ENCODE measurements at places on chromosomes 1 and 21.

DNA sequence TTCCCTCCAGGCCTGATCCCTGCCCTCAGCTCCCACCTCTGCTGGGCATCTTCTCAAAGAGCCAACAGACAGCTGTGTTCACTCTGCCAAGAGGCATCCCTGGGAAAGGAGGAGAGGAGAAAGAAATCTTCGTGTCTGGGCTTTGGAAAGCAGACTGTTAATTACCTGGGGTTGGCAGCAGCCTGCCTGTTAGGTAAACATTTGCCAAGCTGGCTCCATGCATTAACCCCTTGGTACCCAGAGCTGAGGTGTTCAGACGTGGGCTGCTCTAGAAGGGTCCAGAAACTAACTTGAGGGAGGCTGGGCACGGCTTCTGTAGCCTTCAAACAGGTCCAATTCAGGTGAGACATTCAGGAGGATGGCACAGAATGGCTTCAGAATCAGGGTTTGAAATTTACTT lies 8.7 kb upstream of the EXTL1 start:
- no peak for DNase-seq

DNA sequence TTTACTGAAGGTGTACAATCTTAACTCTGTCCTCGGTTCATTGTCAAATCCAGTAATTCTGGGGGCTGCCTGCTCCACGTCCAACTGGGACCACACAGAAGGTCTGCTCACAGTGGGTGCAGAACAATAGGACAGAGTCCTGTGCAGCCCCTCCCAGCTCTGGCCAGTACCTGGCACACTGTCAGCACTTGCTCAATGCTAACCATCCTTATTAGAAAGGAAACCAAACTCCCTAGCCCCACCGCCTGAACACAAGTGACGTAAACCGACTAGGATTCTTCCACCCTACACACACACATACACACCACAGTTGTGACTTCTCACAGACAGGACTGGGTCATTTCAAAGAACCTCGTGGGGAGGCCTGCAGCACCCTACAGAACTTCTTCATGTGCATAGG lies 5.2 kb downstream of the BCAR3 start:
- no peak for DNase-seq

DNA sequence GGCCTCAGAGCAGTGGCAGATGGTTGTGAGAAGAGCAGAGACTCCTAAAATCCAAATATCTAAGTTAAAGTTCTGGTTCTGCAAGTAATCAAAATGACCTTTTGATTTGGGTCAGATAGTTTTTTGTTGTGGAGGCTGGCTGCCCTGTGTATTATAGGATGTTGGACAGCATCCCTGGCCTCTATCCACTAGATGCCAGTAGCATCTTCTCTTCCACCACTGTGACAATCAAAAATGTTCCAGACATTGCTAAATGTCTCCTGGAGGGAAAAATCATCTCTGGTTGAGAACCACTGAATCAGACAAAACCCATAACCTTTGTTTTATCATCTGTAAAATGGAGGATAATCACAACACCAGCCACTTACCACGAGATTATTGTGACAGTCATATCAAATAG lies 5.9 kb upstream of the DPT start:
- DNase-seq: no peak

DNA sequence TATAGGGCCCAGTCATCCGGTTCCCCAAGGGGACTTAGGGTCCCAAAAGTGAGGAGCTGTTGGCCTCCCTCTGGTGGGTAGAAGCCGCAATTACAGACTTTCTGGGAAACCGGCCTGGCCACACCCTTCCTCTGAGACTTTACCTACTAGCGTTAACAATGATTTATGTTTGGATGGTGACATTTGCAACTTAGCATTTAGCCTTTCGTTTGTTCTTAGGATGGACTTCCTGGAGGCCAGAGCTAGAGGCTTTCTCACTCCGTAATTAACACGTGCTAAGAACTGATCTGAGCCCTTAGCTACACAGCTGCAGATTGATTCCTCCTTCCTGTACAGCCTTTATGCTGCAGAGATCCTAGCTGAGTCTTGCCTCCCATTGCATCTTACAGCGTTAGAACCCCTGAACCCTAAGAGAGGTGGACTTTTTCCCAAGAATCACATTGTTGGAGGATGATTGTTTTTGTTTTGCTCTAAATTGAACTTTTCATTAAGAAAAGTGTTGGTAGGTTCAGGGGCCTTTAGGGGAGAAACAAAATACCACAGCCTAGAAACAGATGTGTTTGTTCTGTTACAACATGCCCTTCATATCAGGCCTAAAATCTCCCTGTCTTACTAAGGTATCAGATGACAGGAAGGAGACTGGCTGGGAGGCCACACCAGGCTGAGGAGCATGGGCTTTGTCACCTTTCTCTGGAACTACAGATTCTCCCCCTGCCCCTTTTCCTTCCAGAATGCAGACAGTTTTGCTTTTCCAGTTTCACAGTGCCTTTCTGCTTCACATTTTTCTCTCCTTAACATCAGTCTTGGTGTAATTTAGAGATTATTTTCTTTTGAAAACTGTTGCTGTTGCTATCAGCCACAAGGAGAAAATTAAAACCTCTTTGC lies 1.9 kb downstream of the S100A11 start:
- peak; percentile 82 for DNase-seq

GRCh38 chr21:26057477-26058170 lies 112.9 kb downstream of the APP start:
- DNase-seq: no peak

DNA sequence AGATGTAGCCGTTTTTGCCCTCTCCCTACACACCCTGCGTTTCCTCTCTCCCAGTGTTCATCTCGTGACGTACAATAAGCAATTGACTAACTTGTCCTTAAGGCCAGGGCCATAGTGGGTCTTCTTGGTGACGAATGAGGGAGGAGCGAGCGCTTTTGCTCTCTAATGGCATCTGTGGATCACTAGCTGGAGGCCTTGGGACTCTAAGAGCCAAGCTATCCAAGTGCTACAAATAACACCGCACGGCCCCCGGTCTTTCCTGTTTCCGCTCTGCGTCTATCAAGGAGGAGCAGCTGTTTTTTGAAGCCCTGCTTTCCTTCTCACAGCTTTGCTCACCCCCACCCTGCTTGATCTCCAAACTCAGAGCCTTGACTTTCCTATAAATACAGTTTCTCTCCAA lies 25.2 kb downstream of the EVA1C start:
- DNase-seq: no peak

- DNase-seq: no peak
Measured at GRCh38 chr1:47031059-47031458, 7.6 kb downstream of the CYP4X1 start.

GRCh38 chr1:66288048-66288447 lies 245.9 kb upstream of the SGIP1 start:
- DNase-seq: peak; percentile 49

DNA sequence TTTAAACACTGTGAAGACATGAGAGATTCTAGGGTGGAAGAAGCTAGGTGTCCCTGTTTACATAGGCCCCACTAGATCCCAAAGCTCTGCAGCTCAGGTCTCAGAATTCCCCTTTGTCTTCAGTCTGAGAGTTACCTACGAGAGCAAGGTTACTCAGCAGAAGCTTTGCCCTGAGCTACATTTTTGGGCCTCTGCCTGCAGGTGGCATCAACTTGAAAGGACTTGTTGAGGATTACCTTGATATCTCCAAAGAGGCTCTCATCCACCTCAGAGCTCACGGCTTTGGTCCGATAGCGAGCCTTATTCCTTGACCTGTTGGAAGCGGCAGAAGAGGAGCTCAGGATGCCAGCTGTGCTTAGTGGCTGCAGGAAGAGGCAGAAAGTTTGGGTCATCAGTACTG lies 7.0 kb downstream of the CFAP45 start:
- DNase-seq: no peak

DNA sequence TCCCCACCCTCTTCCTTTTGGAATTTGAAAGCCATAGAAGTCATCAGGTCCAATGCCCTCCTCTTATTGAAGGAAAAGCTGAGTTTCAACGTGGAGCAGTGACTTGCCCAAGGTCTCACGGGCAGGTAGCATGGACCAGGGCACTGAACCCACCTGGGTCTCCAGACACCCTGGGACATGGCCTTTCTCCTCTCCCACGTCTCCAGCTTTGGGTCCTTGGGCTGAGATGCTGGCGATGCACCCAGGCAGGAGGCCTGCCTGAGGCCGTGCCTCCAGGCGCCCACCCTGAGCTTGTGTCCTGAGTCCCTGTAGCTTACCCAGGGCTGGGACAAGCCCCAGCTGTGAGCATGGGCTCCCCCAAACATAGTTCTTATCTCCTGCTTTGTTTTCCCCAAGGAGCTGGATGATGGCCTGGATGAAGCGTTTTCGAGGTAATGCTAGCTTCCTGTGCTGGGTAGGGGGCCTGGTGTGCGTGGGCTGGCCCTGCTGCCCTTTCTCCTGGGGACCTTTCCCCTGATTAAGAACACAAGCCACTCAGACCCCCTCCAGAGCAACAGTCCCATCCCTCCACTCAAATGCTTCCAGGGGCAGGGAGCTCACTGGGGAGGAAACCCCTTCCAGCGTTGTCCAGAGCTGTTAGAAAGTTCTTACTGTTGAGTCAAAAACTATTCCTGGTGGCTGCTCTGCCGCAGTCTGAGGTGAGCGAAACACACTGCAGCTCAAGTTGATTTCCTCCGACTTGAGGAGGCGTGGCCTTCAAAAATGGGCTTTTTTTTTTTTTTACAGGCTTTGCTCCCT lies 21.6 kb downstream of the LDLRAP1 start:
- peak; percentile 57 for DNase-seq

GRCh38 chr1:30088594-30088993 lies 634.8 kb downstream of the MATN1 start:
- no peak for DNase-seq

DNA sequence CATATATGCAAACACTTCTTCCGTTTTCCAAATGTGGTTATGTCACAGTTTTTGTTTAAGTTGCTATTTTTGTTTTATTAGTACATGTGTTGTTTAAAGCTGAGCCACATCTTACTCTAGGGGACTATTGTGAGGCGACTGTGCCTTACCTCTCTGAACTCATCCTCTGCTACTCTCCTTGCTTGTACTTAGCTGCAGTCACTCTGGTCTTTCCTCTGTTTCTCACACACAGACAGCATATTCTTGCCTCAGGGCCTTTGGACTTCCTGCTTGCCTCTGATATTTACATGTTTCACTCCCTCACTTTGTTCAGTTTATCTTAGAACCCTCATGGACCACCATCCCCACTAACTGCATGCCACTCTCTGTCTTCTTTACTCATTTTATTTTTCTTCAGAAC lies 101.1 kb downstream of the MACF1 start:
- DNase-seq: no peak

- DNase-seq: no peak
Measured at GRCh38 chr21:41778930-41779600, 12.2 kb upstream of the RIPK4 start.

DNA sequence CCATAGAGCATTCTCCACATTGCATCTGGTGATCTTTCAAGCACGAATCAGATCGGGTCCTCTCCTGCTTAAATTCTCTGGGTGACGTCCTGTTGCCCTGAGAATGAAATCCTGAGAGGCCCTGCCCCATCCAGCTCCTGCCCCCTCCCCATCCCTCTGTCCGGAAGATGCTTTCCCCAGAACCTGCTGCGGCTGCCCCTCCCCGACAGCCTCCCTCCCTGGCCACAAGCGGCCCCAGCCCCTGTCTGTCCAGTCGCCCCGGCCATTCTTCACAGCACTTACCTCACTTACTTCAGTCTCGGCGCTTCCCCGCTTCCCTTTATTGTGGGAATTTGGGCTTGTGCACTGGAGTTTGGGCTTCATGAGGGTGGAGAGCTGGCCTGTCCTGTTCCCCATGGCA lies 40.3 kb downstream of the TAS1R2 start:
- no peak for DNase-seq

- DNase-seq: no peak
Measured at GRCh38 chr1:104238991-104239390, 489.3 kb downstream of the AMY1C start.

GRCh38 chr1:2306151-2306978 lies 78.2 kb downstream of the SKI start:
- DNase-seq: no peak

DNA sequence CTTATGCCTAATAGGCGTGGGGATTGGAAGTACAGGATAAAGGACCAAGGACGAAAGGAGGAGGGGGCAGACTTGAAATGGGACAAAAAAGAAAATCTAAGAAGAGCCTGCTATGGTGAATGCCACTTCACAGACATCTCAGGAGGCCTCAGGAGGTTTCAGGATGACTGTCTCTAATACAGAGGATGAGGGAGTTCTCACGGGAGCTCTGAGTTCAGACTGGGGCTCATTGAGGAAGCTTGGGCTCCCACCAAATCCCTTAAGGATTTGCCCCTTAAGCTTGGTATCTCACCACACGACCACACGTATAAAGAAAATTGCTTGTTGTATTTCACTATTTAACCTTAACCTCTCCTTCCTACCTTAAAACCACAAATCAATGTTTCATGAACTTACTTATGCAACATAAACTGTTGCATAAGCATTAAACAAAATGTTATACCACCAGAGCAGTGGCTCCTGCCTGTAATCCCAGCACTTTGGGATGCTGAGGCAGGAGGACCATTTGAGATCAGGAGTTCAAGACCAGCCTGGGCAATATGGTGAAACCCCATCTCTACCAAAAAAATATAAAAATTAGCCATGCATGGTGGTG lies 12.4 kb downstream of the SLC30A1 start:
- no peak for DNase-seq

GRCh38 chr1:178541829-178542553 lies 29.1 kb downstream of the TEX35 start:
- peak; percentile 74 for DNase-seq

DNA sequence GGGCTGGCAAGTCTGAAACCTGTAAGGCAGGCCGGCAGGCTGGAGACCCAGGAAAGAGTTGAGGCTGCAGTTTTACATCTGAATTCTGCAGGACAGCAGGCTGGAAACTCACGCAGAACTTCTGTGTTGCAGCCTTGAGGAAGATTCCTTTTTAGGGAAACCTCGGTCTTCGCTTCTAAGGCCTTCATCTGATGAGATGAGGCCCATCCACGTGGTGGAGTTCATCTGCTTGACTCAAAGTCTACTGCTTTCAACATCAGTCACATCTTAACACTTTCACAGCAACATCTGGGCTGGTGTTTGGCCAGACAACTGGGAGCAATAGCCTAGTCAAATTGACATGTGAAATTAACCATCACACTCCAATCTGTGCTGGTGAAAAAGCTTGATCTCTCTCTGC lies 57.1 kb downstream of the EVA1C start:
- no peak for DNase-seq

GRCh38 chr1:91781901-91782622 lies 103.9 kb downstream of the TGFBR3 start:
- no peak for DNase-seq

GRCh38 chr1:38745476-38746401 lies 113.8 kb downstream of the RRAGC start:
- DNase-seq: peak; percentile 26

GRCh38 chr1:244099258-244099930 lies 48.3 kb downstream of the ZBTB18 start:
- no peak for DNase-seq
